NCI-H187 treated with DMSO at 0.1 percent for 48 hours (cell line): ENCODE measurements at places on chromosomes 16 and 17.

DNA sequence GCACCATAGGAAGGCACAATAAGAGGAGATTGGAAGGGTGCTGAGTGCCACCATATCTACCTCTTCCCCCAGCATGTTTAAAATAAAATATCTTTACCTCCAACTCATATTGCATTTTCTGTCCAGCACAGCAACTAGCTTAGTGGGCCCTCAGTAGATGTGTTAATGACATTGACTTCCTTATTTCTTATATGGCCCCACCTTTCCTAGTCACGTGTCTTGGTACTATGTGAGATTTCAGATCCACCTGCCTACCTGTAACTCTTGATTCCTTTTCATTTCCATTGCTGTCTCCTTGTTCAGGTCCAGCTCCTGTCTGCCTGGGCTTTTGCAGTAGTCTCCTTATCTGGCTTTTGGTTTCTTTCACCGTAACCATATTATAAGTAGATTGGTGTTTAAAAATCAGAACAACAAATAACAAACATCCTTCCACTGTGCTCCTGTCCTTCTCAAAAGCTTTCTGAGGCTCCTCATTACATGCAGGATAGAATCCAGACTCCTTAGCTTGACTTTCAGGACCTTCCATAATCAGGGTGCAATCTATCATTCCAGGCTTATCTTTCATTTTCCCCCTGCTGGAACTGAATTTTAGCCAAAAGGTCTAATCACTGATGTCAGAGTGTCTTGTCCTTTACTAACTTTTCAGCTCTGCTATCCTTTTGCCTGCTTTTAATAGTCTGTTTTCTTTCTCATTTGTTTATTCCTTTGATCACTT is 71.3 kb downstream of the FTO start:
- DNase-seq: no peak

DNA sequence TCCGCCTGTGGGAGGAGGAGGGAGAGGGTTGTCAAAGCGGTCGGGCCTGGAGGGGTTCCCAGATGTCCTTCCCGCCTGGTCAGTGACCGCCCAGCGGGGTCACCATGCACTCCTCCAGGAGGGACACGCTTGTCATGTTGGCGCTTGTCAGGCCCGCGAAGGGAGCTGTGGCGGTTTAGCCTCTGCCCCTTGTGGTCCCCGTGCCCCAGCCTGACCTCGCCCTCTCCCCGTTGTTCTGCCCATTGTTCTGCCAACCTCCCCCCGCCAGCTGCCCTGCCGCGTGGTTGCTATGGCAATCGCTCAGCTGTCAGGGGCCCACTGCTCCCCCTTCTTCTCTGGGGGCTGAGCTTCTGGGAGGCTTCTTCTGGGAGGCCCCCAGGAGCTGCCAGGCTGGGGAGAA is 146.4 kb upstream of the CIBAR2 start:
- DNase-seq: no peak

DNA sequence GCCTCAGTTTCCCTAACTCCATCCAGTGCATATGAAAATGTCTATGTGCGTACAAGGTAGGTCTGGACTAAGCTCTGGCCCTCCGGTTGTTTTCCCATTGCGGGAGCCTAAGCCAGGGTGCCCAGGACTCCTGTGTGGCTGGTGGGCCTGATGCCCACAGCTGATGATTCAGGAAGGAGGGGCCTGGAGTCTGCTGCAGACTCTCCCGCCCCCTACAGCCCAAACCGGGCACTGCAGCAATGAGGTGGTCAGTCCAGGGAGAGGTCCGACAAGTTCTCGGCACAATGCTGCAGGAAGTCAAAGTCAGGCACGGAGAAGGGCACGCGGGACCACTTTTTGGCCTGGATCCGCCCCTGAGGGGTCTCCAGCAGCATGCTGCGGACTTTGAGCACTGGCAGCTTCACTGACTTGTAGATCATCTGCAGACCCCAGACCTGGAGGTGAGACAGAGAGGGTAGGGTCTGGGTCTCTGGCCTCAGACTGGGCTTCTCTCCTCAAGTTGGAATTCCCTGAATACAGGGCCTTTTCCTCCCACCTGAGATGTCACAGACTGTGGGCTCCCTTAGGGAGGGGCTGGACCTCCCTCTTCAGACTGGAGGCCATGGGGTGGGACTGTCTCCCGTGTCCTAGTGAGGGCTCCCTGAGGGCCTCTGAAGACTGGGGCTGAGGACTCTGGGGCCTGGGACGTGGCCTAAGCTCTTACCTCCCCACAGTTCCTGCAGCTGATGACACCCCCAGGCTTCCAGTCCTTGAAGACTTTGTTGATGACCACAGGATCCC is 3.4 kb upstream of the ZNF385C start:
- DNase-seq: no peak

DNA sequence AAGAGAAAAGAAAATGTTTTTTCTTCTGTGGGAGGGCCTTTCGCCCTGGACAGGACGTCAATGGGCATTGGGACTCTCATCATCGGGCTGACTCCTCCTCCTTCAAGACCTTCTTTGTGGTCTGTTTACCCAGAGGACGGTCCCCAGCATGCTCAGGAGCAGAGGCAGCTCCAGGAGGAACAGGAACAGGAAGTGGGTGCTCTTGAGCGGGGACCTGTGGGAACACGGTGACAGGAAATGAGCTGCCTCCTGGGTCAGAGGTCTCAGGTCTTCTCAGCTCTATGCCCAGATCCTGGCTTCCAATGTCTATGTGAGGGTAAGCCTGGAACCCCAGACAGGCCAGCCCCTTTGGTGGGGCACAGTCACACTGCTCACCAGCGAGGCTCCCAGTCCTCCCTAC is 12.2 kb downstream of the CD300LD start:
- DNase-seq: no peak

GRCh38 chr16:86965840-86966550 is 351.2 kb downstream of the C16orf95 start:
- DNase-seq: no peak

DNA sequence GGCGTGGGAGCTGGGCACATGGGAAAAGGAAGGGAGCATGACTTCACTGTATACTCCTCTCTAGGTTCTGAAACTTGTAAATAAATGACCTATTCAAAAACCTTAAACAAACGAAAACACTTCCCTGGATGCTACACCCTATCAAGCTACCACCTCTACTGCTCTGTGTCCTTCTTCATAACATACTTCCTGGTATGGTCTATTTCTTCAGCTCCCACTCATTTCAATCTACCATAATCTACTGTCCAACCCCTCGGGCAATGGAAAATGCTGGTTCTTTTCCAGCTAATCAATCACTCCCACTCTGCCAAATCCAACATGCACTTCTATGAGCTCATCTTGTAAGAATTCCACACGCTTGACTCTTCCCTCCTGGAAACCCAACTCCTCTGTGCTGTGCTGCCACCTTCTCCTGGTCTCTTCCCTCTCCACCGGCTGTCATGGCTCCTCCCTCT is 42.4 kb downstream of the AMFR start:
- no peak for DNase-seq

- DNase-seq: no peak
Measured at GRCh38 chr17:49549311-49549605, 26.4 kb upstream of the NXPH3 start.

- no peak for DNase-seq
Measured at GRCh38 chr16:86383488-86384262, 126.7 kb upstream of the FOXF1 start.

DNA sequence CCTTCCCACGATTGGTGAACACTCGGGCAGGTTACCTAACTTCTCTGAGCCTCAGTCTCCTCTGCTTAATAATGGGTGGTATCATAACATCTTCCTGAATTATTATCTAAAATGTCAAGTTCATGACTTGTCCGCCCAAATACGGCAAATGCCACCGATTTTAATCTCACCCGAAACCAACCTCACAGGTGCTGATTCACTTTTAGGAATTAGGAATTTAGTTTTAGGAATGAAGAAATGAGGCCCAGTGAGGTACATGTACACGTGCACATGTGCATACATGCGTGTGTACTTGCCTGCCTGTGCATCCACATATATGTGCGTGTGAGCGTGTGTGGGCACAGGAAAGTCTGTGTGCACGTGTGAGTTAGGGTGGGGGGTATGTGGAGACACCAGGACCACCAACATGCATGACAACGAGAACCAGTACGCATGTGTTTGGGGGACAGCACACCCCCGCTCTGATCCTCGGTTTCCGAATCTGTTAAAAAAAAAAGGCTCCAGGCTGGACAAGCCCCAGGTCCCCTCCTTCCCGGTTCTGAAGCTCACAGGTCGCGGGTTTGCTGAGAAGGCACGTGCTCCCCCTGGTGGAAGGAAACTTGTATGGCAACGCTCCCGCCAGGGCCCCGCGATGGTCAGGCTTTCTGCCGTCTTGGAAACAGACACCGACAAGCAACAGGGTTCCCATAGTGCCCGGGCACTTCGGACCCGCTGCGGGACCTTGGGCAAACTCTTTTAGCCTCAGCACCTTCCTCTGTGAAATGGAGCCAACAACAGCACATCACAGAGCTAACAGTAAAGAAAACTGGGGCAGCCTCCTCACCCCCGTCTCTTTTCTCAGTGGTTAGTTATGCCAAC is 219.2 kb downstream of the RBFOX3 start:
- DNase-seq: peak; percentile 38

- DNase-seq: peak; percentile 36
Measured at GRCh38 chr16:50747207-50747956, 5.5 kb downstream of the CYLD start.

GRCh38 chr16:10637337-10638037 is 57.1 kb upstream of the EMP2 start:
- DNase-seq: no peak

- DNase-seq: no peak
Measured at GRCh38 chr17:5770441-5771270, 186.3 kb upstream of the NLRP1 start.

DNA sequence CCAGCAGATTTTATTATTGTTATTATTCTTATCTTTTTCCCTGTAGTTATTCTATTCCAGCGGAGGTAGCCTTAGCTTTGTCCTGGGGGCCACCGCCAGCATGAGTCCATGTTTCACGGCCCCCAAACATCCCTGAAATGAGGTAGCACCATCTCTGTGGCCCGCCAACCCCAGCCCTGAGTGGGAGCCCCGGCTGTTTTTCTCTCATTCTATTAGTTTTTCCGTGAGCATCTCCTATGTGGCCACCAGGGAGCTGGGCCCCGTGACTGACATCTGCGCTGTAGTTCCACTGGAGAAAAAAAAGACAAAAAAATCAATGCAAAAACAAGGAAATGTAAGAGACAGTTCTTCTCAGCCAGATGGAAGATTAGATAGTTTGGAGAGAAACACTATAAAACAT is 43.5 kb upstream of the IL34 start:
- no peak for DNase-seq

- DNase-seq: no peak
Measured at GRCh38 chr16:85029981-85030401, 2.4 kb downstream of the KIAA0513 start.

GRCh38 chr16:71295950-71296349 is 6.7 kb upstream of the CMTR2 start:
- no peak for DNase-seq

DNA sequence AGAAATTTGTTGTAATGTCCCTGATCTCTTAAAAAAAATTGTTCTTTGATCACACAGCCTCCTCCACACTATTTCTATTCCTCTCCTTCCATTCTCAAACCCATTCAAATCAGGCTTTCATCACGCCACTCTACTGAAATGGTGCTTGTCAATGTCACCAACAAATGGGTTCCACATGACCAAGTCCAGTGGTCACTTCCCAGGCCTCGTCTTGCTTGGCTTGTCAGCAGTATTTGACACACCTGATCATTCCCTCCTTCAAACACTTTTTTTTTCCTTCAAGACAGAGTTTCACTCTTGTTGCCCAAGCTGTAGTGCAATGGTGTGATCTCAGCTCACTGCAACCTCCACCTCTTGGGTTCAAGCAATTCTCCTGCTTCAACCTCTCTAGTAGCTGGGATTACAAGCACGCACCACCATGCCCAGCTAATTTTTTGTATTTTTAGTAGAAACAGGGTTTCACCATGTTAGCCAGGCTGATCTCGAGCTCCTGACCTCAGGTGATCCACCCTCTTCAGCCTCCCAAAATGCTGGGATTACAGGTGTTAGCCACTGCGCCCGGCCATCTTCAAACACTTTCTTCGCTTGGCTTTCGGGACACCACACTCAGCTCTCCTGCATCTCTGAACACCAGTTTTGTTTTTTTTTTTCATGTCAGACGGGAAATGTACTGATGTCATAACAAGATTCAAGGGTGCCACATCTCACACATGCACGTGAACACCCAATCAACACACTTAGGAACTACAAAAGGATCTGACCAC is 18.3 kb downstream of the NQO1 start:
- DNase-seq: no peak

DNA sequence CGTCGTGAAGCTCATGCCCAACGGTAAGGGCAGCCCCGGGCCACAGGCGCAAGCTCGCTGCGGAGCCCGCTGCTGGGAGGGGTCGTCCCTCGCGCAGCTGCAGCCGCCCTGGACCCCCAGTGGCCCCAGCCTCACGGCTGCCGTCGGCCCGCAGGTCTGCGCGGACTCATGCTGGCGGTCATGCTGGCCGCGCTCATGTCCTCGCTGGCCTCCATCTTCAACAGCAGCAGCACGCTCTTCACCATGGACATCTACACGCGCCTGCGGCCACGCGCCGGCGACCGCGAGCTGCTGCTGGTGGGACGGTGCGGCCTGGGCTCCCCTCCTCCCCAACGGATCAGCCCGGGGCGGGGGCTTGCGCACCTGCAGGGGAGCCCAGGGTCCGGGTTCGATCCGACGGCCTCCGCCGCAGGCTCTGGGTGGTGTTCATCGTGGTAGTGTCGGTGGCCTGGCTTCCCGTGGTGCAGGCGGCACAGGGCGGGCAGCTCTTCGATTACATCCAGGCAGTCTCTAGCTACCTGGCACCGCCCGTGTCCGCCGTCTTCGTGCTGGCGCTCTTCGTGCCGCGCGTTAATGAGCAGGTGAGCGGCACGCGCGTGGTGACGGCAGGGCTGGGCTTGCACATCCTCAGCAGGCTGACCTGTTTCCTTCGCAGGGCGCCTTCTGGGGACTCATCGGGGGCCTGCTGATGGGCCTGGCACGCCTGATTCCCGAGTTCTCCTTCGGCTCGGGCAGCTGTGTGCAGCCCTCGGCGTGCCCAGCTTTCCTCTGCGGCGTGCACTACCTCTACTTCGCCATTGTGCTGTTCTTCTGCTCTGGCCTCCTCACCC is 5.8 kb downstream of the SLC5A2 start:
- DNase-seq: no peak

GRCh38 chr16:52578007-52578828 is 31.3 kb upstream of the TOX3 start:
- DNase-seq: no peak

GRCh38 chr17:78506454-78507309 is 70.5 kb downstream of the DNAH17 start:
- no peak for DNase-seq
